ENCODE measurements at places on chromosomes 16 and 17.

DNA sequence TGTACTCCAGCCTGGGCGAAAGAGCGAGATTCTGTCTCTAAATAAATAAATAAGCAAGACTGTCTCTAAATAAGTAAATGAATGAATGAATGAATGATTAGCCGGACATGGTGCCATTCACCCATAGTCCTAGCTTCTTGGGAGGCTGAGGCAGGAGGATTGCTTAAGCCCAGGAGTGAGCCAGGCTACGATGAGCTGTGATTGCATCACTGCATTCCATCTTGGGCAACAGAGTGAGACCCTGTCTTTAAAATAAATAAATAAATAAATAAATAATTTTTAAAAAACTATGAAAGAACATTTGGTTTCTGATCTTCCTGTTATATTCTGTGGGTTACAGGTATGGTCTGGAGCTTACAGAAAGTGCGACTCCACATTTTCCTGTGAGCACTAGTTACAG, 65.0 kb downstream of the C17orf58 start:
- no peak for DNase-seq

GRCh38 chr17:68443972-68444464, 13.3 kb downstream of the WIPI1 start:
- no peak for DNase-seq

DNA sequence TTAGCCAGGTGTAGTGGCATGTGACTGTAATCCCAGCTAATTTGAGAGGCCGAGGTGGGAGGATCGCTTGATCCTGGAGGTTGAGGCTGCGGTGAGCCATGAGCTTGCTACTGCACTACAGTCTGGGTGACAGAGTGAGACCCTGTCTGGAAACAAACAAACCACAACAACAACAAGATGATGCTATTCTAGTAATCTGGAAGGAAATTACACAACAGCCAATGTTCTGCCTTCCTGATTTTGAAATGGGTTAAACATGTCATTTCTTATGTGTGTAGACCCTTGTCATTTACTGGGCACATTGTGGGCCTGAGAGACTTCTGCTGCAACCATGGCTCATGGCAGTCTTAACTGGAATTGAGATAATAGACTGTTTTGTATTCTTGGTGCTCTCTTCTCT, 5.9 kb downstream of the COQ7 start:
- DNase-seq = no peak

DNA sequence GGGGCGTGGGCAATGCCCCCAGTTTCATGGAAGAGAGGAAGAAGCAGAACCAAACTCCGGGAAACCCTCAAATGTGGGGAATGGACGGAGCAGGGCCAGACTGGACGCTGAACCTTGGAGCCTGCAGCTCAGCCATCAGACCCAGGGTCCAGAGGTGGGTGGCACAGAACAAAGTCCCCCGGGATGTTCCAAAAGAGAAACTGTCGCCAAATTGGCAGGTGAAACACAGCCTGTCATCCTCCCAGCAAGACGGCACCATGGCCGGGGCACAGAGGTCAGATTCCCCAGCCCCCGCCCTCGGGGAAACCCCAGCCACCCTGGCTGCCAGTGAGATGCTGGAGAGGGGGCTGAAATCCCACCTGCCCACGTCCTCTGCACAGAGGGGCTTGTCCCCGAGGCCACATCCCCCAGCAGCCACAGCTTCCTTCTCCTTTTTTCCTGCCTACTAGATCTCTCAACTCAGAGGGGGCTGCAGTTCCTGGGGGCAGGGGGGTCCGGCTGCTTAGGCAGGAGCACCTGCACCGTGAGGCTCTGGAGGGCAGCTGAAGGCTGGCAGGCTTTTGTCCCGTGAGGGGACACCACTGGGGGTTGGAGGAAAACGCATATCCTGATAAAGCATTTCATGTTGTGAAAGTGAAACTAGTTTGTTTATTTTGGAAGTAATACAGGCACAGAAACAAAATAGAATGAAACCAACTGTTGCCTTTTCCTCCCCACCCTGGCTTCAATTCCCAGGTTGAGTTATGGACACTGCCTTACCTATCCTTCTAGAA, 1.2 kb upstream of the SECTM1 start:
- DNase-seq = no peak

GRCh38 chr17:36196131-36196486, 449 bp downstream of the CCL3L1 start:
- DNase-seq = no peak

- no peak for DNase-seq
Measured at GRCh38 chr17:74466111-74466827, at the start of gene CD300A. TSS of gene CD300A (plus strand) at chr17:74466634. CDS start at chr17:74466704, 70 bp downstream.

GRCh38 chr17:37191219-37191618, 184.6 kb upstream of the C17orf78 start:
- DNase-seq = no peak

GRCh38 chr17:19726631-19727376, 10.4 kb upstream of the SLC47A2 start:
- DNase-seq = no peak

DNA sequence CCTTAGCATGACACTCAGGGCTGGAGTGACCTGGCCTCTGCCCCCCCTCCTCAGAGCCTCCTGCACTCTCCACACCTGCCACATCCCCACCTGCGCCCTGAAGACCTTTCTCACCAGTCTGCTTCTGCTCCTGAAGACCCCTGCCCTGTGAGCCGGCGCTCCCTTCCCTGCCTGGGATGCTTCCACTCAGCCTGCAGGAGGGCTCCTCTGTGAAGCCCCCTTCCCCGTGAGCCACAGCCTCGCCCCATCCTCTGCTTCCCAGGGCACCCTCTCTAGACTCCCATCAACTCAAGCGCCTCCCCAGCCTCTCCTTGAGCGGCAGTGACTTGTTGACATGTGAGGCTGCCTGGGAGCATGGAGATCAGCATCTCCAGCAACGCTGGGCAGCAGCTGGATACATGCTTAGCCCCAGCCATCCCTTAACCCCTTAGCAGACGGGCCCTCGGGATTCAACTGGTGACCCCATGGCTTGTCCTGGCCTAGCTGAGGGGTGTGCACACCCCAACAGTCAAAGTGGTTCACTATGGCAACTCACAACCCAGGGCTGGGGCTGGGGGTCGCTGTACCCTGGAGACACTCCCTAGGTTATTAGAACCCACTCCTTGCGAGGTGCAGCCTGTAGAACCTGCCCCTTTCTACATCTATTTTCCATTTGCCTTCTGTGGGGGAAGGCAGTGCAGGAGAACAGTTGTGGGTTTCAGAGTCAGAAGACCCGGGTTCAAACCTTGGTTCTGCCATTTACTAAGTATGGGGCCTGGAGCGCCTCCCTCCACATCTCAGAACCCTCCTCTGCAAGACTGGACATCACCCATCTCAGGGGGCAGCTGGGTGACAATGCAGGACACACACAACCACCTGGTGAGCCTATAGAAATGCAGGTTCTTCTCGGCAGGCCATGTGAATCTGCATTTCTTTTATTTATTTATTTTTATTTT, 21.5 kb downstream of the TMEM235 start:
- no peak for DNase-seq

GRCh38 chr17:29579866-29580771, 9.3 kb downstream of the GIT1 start:
- DNase-seq = no peak

DNA sequence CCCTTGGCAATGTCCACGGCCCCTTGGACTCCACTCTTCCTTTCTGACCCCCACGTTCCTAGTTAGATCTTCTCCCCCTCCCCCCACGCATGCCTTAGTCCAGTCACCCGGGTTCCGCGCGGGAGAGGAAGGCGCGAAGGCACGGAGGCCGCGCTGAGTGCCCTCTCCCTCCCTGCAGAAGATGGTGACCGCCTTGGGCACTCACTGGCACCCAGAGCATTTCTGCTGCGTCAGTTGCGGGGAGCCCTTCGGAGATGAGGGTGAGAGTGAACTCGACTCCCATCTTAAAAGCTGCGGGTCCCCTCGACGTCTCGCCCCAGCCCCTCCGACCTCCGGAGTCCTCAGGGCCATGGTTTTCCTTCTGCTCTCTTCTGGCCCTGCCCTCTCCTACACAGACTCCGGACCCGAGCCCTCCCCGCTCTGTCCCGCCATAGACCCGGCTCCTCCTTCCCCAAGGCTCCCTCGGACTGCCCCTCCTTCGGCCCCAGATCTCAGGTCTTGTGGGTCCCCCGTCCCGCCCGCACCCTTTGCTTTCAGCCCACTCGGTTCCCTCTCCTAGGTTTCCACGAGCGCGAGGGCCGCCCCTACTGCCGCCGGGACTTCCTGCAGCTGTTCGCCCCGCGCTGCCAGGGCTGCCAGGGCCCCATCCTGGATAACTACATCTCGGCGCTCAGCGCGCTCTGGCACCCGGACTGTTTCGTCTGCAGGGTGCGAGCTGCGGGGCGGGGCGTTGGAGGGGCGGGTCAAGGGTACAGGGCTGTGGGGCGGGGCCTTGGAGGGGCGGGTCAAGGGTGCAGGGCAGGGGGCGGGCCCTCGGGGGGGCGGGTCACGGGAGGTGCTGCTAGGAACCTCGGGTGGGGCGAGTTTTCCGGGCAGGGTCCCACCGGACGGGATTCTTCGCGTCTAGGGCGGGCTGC, 4.6 kb downstream of the TGFB1I1 start:
- peak; percentile 83 for DNase-seq

DNA sequence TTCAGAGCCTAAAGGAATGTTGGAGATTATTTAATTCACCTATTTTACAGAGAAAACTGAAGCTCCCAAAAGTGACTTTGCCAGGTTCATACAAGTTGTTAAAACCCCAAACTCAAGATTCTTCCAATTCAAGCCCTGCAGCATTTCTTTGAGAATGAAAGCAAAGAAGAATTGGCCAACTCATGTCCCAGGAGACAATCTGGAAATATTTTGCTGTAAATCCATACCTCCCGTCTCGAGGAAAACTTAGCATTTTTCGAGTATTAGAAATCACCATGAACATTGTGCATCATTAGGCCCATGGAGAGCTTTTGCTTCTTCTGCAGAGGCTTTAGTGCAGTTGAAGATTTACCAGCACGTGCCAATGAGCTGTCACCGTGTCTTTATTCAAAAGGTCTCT, 176.4 kb upstream of the KCNJ16 start:
- DNase-seq = no peak

GRCh38 chr17:55845385-55845784, 94.5 kb downstream of the PCTP start:
- no peak for DNase-seq

DNA sequence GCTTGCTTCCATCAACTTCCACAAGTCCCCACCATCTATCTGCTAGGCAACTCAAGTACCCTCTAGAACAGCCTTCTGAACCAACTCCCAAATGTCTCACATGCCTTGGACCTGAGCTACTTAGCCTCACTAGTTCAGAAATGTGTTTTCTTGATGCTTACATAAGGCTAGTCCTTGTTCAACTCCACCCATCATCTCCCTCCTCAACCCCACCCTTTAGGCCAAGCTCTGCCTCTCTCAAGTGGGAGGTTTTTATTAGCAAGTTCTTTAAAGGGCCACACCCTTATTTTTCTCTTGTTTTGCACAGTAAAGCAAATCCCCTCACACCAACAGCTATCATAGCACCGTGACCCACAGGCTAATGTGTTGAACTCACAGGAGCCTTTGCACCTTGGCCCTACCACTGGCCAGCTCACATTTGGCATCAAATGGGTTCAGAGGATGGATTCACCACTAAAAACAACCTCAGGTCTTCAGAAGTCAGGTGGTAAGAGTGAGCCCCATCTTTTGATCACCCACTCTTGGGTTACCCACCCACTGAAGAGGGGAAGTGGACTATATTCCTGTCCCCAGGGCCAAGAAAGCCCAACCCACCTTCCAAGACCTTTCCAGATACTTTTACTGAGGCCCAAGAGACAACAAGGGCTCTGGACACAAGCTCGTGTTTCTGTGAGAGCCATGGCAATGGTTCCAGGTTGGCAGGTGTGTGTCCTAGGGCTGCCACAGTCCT, 12.2 kb downstream of the PIK3R5 start:
- no peak for DNase-seq

GRCh38 chr17:78583091-78583490, 5.9 kb upstream of the DNAH17 start:
- DNase-seq = no peak

DNA sequence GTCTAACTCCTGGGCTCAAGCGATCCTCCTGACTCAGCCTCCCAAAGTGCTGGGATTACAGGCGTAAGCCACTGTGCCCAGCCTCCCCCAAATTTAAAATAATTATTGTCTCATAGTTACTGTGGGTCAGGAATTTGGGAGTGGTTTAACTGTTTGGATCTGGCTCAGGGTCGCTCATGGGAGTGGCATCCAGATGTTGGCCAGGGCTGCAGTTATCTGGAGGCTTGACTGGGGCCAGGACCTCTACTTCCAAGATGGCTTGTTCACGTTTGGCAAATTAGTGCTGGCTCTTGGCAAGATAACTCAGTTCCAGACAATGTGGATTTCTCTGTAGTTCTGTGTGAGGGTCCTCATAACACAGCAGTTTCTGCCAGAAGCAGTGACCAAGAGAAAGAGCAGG, 8.0 kb downstream of the TEN1 start:
- DNase-seq = no peak

GRCh38 chr16:48335961-48336360, 49.3 kb downstream of the SIAH1 start:
- DNase-seq = no peak

GRCh38 chr16:87931504-87931903, 4.8 kb downstream of the CA5A start:
- DNase-seq = no peak

DNA sequence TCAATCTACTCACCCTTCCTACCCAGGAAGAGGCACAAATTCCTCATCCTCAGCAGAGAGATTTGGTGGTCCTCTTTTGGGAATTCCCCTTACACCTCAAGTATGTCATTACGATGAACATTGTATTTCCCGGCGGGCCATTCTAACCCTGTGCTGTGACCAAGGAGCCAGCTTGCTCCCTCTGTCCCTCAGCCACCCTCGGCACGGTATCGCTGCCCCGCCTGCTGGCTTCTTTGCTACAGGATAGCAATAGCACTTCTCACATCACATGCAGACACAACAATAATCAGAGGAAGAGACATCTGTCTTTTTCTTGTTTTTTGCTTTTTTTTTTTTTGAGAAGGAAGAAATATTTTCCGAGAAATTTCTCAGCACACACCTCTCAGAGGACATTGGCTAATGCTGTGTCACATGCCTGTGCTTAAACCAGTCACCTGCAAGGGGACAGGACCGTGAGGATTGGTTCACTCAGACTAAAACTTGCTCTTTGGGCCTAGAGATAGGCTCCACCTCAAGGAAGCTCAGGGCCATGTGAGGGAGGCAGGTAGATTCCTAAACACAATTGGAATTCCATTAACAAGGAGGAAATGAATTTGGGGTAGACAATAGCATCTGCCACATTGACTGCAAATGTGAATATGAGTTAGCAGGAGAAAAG, 41.2 kb downstream of the TMC5 start:
- DNase-seq = no peak

DNA sequence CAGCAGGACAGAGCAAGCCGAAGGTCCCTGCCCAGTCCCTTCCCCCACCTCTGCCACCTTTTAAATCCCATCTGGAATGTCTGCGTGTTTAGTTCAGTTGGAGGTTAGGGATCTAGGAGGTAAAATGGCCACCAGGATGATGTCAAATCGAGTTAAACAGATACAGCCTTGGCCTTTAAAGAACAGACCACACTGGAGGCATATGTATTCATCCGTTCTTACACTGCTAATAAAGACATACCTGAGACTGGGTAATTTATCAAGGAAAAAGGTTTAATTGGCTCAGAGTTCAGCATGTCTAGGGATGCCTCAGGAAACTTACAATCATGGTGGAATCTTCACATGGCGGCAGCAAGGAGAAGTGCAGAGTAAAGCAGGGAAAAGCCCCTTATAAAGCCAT, 167.8 kb upstream of the CACNG5 start:
- DNase-seq = no peak

GRCh38 chr16:79672524-79672923, 72.0 kb upstream of the MAF start:
- no peak for DNase-seq

- DNase-seq = no peak
Measured at GRCh38 chr16:3971706-3972105, 91.2 kb upstream of the CREBBP start.

- no peak for DNase-seq
Measured at GRCh38 chr16:19688396-19689024, 29.5 kb downstream of the KNOP1 start.

Measured in stimulated activated CD8-positive, alpha-beta memory T cell treated with anti-CD3 and anti-CD28 coated beads, Interleukin-7, amount 100 ng/mL, for 48 hours (primary cell).